ENCODE measurements at places on chromosomes 6 and 20.

DNA sequence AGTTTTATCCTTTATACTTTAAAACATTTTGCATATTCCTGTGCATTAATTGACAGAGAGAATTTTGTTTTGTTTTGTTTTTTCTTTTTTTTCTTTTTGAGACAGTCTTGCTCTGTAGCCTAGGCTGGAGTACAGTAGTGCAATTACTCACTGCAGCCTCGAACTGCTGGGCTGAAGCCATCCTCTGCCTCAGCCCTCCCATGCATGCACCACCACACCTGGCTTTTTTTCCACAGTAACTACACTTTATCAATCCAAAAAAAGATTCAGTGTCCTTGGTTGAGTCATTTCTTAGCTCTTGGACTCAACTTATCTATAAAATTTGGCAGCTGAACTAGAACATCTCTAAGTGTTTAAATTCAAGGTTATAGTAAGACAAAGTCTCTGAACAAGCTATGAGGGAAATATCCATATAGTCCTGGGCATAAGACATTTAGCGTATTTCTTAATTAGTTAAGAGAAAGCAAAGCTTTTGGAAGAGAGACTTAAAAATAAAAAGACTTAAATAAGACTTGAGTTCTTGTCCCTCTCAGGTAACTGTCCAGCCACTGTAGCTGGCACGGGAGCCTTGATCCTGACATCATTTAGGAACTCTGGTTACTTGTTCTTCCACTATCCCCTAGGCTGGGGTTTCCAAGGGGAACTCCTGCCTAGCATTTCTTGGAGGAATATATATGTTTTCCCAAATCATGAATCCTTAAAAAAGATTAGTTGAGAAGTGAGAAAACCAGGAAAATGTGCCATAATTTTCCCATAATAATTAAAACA lies 300.1 kb downstream of the HACE1 start:
- no peak for DNase-seq

DNA sequence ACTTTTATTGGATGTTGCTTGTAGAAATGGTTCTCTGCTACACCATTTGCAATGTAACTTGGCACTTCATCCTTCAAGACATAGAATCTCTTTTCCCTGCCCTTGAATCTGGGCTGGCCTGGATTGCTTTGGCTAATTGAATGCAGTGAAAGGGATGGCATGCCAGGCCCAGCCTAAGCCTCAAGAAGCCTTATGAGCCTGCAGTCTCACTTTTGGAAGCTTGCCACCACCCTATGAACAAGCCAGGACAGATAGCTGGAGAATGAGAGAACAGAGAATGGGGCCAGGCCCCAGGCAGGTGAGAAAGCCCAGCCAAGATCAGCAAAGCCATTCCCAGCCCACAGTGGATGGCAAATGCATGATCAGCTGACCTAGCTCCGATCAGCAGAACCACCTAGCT lies 350.7 kb upstream of the RNF24 start:
- DNase-seq: no peak

GRCh38 chr6:111399626-111400025 lies 83.4 kb downstream of the REV3L start:
- no peak for DNase-seq

- DNase-seq: no peak
These were observed 701.4 kb upstream of the NRSN1 start for GRCh38 chr6:23424584-23424983.

DNA sequence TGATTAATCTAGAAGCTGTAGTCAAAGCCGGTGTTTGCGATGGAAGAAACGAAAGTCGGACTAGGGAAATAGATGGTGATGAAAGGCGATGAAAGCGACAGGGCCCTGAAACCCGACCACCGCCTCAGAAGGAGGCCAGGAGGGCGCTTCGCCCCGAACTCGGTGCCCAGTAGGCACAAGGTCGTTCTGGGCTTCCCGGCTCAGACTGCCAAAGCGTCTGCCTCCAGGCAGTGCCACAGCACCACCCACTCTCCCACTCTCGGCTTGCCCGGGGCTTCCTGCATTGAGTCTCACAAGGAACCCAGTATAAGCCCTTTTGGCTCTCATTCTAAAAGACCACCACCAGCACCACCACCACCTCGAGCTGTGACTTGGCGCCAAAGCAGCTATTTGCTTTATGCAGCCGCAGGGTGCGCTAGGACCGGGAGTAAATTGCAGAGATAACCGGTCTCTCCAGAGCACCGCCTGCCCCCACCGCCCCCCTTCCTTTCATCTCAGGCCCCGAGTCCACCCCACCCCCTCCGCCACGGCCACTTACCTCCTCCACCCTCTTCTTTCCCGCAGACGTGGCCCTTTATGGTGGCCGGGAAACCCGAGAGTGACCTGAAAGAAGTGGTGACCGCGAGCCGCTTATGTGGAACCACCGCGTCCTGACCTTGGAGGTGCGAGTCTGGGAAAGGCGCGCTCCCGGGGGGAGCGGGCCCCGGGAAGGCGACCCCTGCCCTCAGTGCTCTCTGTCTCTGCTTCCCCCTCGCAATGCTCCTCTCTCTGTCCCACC lies 2.4 kb downstream of the TCF21 start:
- peak; percentile 56 for DNase-seq

GRCh38 chr6:1545654-1546053 lies 64.1 kb upstream of the FOXC1 start:
- DNase-seq: no peak

GRCh38 chr6:38997128-38997761 lies 51.3 kb upstream of the GLP1R start:
- no peak for DNase-seq

- DNase-seq: no peak
These were observed 462.0 kb upstream of the ARID1B start for GRCh38 chr6:156315146-156315545.

All from HCEC 1CT (cell line).